Iris pigment epithelial cell (primary cell): ENCODE measurements at places on chromosomes 6 and 20.
A peak's percentile ranks its signal among the peaks of the same experiment; 100 is the strongest.

DNA sequence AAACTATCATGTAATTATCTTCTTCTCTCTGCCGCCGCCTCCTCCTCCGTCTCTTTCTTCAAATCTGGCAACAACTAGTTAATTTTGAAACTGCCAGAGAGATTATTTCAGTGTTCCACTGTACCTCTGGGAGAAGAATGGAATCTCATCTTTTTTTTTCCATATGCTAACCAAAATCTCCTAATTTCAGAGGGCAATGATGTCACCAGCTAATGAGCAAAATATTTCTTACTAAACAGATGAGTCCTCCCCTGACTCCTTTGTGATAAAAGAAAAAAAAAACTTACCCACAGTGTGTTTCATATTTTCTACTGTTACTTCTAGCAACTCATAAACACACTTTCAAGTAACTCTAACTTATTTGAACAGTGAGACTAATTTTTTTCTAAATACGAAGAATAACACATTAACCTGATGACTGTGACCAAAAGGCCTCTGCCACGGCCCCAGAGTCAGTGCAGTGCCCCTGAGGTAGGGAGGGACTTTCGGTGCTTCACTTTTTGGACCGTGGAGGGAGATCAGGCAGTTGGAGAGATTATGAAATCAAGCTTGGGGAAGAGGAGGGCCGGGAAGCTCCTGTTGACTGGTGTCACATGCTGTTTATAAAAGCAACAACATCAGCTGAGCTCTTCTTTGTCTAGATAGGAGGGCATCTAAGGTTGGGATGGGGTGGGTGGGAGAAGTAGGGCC is 159.6 kb downstream of the SASH1 start:
- peak; percentile 33 for DNase-seq

- peak; percentile 5 for DNase-seq
Observed at GRCh38 chr6:79030511-79030910, 47.5 kb downstream of the PHIP start.

DNA sequence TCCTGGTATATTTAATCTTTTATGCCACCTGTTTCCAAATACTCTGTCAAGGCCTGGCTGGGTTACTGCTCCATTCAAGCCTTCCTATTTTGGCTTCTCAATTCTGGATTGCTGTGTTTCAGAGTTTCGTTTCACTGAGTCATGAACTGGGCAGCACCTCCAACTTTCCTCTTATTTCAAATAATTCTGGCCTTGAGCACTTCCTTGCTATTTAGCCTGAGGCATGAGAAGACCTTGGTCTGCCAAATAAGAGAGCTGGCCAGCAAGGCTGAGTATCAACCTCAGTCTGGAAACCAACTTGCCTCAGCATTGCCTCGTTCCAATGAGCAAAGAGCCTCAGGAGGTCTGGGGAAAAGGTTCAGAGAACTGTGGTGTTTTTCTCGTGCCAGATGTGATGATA is 66.6 kb downstream of the TNFAIP3 start:
- peak; percentile 87 for DNase-seq

DNA sequence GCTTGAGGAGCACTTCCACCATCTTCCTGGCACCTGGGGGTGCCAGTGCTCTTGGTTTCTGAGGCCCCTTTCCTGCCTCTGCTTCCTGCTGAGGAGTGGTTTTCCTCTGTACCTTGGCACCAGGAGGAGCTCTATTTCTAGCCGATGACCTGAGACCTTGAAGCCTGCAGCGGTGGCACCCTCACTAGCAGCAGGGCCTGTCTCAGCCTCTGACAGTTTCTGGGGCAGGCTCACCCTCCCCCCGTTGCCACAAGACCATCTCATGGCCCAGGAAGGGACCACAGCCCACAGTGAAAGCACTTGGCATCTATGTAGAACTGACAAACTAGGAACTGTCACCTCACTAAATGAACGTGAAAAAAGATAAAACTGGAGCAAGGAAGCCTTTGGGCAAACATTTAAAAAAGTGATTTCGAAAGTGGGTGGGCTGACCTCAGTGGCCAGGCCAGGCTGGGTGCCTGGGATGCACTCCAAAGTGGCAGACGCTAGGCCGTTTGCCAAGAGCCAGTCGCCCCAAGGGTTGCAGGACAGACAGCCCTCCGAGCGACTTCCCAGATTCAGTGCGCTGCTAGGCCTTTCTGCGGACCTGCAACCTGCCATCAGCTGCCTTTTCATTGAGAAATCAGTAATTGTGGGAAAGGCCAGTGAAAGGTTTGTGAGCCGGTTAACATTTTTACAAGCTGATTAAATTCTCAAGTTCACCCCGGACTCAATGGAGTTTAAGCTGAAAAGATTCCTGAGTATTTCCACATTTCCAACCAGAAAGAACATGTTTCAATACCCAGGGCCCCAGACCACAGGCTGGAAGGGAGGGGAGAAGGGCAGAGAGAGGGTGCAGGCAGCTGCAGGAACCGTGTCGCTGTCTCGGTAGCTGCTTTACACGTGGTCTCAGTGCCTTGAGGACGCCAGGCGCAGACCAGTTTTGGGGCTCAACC is 303.7 kb downstream of the ESR1 start:
- no peak for DNase-seq

GRCh38 chr20:62122654-62123449 is 577 bp downstream of the LSM14B start:
- peak; percentile 39 for DNase-seq

GRCh38 chr6:52305948-52306767 is 21.6 kb upstream of the MCM3 start:
- DNase-seq: no peak

DNA sequence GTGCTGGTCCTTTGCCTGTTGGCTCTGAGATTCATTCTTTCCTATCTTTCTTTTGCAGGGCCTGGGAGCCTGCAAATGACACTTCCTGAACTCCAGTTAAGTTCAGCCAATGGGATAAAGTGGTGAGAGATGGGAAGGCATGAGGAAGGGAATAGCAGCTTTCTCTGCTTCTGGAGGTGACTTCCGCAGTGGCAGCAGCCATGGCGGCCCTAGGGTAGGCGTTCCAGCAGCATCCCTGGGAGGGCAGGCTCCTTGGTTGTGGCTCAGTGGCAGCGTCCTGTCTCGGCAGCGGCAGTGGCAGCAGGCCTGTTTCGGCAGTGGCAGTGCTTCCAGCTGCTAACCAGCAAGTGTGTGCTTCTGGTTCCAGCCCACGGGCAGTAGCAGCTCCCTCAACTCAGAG is 7.3 kb upstream of the MDFI start:
- DNase-seq: no peak

GRCh38 chr20:24963672-24964505 is 14.8 kb downstream of the CST7 start:
- DNase-seq: no peak

DNA sequence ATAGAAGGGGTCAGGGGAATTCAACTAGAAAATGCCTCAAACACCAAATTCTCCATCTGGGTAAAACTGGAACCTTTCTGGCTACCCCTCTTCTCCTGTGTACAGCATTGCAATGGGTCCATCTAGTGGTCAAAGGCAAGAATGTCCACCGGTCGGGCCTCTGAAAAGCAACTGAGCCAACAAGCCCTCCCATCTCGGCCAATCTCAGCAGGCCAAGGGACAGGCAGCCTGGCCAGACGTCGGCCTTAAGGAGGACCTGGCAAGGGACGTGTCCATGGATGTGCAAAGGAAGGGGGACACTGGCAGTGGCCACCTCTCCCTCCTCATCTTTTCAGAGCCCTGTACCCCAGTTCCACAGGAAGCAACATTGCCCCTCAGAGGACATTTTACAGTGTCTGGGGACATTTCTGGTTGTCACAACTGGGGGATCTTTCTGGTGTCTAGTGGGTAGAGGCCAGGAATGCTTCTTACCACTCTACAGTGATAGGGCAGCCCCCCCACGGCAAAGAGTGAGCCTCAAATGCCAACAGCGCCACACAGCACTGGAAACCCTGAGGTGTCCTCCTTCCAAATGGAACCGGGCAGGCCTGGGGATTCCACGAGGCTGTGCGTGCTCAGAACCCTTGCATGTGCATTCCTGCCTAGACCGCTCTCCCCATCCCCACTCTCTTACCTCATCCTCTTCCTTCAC is 99.8 kb upstream of the FOXA2 start:
- peak; percentile 70 for DNase-seq

DNA sequence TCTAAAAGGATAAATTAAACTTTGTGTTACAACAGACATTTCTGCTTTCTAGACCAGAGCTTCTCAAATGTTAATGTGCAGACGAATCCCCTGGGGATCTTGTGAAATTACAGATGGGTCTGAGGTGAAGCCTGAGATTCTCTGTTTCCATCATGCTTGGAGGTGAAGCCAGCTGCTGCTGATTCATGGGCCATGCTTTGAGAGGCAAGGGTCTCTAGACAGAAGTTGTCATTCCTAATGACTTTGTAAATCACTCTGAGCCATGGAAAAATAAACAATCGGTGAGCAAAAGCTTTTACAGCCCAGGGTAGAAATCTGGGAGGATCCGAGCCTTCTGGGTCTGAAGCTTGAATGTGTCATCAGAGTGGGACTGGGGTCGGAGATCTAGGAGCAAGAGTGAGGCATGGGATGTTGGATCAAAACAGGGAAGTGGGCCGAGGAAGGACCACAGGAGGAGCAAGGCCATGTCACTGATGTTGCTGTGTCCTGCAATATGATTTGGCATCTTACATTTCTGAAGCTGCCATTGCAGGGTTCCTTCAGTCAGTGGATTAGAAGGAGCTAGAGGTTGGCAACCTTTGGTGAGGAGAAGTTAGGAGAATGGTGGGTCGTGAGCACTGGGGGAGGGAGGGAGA is 77.3 kb downstream of the TRMT11 start:
- peak; percentile 83 for DNase-seq

DNA sequence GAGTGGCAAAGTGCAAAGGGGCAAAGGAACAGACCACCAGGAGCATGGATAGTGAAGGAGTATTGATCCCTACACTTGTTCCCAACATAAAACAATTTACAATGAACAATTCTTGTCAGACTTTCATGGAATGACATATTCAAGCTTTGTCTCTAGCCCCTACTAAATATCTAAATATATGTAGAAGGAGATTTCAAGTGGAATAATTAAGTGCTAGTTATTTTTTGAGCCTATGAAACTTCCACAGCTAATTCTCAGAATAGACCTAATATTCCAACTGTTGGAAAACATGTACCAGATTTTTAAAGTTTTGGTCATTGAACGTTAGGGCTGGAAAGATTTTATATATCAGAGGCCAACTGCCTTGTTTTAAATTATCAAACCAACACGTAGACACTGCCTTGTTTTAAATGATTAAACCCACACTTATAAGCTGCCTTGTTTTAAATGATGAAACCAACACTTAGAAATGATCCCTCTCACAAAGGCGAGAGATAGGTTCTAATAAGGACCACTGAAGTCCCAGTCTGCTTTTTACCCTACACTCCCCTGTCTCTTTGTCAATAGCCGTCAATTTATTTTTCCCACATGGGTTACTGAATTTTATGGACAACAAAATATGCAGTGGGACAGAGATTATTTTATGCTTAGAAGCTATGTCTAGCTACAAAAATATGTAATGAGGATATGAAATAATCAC is 62.1 kb downstream of the RNF182 start:
- no peak for DNase-seq

GRCh38 chr6:69957985-69958559 is 91.7 kb downstream of the COL19A1 start:
- DNase-seq: peak; percentile 9

DNA sequence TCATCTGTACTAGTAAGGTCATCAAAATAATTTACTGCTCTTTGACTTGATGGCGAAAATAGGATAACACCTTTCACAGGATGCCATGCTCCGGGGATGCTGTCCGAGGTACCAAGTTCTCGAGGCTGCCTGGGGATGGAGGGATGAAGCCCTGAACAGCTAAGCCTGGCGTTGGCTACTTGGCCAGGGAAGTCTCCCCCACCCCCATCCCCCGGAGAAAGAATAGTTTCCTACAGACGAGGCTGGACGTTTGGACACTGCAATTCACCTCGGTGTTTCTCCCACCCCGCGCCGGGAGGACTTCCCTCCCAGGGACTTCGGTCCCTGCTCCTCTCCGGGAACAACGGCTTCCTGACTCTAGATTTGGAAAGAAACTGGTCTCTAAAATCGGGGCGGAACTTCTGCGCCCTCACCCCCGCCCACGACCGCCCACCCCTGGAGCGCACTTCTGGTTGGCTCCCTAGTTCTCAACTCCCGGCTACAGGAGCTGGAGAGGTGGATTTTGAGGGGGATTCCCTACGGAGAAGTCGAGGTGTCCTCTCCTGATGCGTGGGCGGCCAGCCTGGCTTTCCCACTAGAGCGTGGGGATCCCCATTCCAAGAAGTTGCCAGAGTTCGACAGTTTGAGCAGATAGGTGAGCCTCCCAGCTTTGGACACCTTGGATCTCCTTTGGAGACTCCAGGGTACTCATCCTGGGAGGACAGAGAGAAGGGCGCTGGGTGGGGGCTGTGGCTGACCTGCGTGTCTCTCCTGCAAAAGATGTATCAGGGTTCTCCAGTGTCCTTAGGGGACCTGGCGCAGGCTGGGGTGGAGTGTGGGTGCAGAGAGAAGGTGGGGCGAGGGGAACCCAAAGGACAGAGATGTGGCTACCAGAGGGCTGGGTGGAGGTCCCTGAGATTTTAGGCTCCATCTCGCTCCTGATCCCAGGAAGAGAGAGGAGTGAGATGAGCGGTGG is 1.1 kb downstream of the PCSK2 start:
- DNase-seq: peak; percentile 5

GRCh38 chr6:313917-314316 is 21.6 kb downstream of the DUSP22 start:
- no peak for DNase-seq

- DNase-seq: peak; percentile 48
Observed at GRCh38 chr6:22878706-22879105, 309.3 kb downstream of the HDGFL1 start.

DNA sequence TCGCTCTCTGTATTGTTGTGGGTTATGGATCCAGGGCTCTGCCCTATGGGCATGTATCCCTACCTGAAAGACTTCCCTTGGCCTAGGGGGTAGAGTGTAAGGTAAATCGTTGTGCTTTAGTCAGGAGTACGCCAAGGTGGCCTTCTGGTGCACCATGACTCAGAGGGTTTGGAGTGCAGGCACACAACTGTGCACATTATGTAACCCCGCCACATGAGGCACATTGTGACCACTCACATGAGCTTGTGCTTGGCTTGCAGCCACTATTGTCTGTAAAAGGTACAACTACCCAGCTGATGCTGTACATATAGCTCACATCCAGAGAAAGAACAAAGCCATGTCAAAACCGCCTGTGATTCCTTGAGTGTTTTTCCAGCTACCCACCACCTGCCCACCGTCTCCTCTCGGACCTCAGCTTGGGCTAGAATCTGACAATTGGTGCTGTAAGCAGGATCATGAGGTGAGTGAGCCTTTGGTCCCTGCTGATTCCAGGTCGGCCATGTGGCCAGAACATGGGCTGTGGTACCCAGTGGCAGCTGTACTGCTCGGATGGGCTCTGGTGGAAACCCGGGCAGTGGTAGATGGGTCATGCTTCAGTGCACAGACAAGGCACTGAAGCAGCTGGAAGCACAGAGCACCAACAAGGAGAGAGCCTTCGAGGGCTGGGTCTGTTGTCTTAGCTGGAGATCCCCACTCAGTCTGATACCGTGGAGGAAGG is 33.8 kb downstream of the HDDC2 start:
- peak; percentile 28 for DNase-seq

GRCh38 chr20:54190217-54190616 is 16.4 kb upstream of the CYP24A1 start:
- no peak for DNase-seq

- peak; percentile 38 for DNase-seq
Observed at GRCh38 chr6:39755231-39755630, 30.0 kb upstream of the KIF6 start.

GRCh38 chr6:62390401-62390800 is 104.4 kb upstream of the KHDRBS2 start:
- DNase-seq: no peak

GRCh38 chr6:20640181-20640580 is 105.9 kb downstream of the CDKAL1 start:
- DNase-seq: no peak
